Activated naive CD4-positive, alpha-beta T cell treated with anti-CD3 and anti-CD28 coated beads for 36 hours (primary cell): ENCODE measurements at places on chromosomes 7 and 10. TPM values are rescaled to one million over a fixed set of nuclear protein-coding genes. Genes with fewer than 3 reads are reported as not detected.

The SLC26A3 gene
- total RNA-seq: not detected

- no peaks in the 10 kb centered on the region for H3K27me3 ChIP-seq
- no peaks in the 10 kb centered on the region for H3K4me1 ChIP-seq
- no peak overlapping the region for H3K4me3 ChIP-seq
- no peak overlapping the region for H3K27ac ChIP-seq
- H3K36me3 ChIP-seq: no peaks in the 10 kb centered on the region
Measured at GRCh38 chr7:118759921-118760320, 535.4 kb downstream of the ANKRD7 start.

The RAPGEF5 gene
- total RNA-seq: 0.40 TPM

The MMD2 gene
- not detected for total RNA-seq

GRCh38 chr10:112981553-112981952 lies 31.5 kb downstream of the TCF7L2 start:
- peaks cover 24% of the 10 kb centered on the region for H3K4me1 ChIP-seq
- H3K27ac ChIP-seq: no peak overlapping the region
- H3K4me3 ChIP-seq: no peak overlapping the region
- H3K36me3 ChIP-seq: no peaks in the 10 kb centered on the region
- peak; percentile 73 for DNase-seq

GRCh38 chr10:35640951-35641675 lies 983 bp downstream of the FZD8 start:
- H3K27me3 ChIP-seq: peaks cover 50% of the 10 kb centered on the region
- H3K4me3 ChIP-seq: peak overlapping the region; percentile 72
- H3K36me3 ChIP-seq: no peaks in the 10 kb centered on the region

GRCh38 chr7:12582362-12582761 lies 11.8 kb downstream of the SCIN start:
- H3K27me3 ChIP-seq: peaks cover 24% of the 10 kb centered on the region
- H3K36me3 ChIP-seq: no peaks in the 10 kb centered on the region
- no peak overlapping the region for H3K4me3 ChIP-seq
- no peaks in the 10 kb centered on the region for H3K4me1 ChIP-seq

GRCh38 chr7:99005776-99006175 lies 127.4 kb downstream of the TRRAP start:
- no peaks in the 10 kb centered on the region for H3K27me3 ChIP-seq
- H3K4me1 ChIP-seq: no peaks in the 10 kb centered on the region
- peaks cover 40% of the 10 kb centered on the region for H3K36me3 ChIP-seq
- H3K27ac ChIP-seq: no peak overlapping the region
- no peak for DNase-seq

- H3K36me3 ChIP-seq: no peaks in the 10 kb centered on the region
- no peaks in the 10 kb centered on the region for H3K27me3 ChIP-seq
- H3K27ac ChIP-seq: no peak overlapping the region
- H3K4me3 ChIP-seq: no peak overlapping the region
Measured at GRCh38 chr7:26321435-26321834, 29.8 kb downstream of the SNX10 start.

DNA sequence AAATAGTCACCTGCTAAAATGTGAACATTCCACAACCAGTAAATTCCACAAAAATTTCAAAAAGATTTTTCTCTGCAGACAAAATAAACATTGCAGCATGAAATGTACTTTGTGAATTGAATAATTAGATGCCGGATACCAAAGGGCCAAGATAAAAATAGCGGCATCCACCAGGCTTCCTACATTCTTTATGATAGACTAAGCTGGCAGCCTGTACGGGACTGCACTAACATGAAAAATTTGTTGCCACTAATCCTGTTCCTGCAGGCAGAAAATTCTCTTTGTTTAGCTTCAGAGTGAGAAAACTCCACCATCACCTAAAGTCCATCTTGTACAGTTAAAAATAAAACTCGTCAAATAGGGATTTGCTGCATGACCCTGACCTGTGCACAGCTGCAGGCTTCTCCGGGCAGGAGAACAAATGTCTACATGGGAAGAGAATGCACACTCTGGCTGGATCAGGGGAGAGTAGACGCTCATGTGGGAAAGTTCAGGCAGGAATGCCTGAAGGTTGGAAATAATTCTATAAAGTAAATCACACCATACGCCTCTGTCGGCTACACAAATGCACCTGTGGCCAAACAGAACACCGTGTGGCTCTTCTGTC lies 15.6 kb upstream of the ADO start:
- no peak overlapping the region for H3K27ac ChIP-seq
- H3K4me3 ChIP-seq: no peak overlapping the region
- DNase-seq: no peak
- H3K4me1 ChIP-seq: no peaks in the 10 kb centered on the region
- peaks cover 9% of the 10 kb centered on the region for H3K36me3 ChIP-seq

DNA sequence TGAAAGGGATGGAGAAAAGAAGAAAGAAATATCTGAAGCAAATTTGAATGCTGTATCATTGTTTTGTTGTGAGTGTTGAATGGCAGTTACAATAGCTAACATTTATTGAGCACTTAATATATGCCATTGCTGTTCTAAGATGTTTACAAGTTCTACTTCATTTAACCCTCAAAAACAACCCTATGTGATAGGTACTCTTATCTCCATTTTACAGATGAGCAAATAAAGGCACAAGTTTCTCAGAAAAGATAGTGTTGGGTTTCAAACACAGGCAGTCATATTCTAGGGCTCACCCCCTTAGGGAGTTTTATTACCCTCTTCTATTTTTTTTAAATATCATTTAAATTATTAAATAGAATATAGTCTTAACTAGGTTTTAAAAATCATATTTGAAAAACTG lies 8.3 kb upstream of the ELAPOR2 start:
- no peak overlapping the region for H3K4me3 ChIP-seq
- H3K36me3 ChIP-seq: no peaks in the 10 kb centered on the region
- no peak for DNase-seq

The MYPN gene
- not detected for total RNA-seq

The CFAP58 gene
- total RNA-seq: 0.86 TPM

DNA sequence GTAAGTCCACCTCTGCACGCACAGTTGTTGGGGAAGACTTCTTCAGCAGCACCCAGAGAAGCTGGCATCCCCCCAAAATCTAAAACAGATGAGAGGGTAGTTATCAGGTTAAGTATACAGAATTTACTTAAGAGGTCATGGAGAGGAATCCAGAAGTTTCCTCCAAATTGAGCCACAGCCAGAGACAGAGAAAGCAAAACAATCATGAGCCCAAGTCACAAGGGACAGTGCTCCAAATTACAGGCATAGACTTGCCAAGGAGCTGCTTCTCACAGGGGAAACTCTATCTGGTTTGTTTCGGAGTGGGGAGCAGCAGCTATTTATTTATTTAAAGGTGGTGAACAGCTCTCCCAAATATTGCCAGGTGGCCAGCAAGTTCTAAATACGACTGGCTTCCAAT lies 308.4 kb downstream of the SKIDA1 start:
- H3K36me3 ChIP-seq: no peaks in the 10 kb centered on the region
- no peak overlapping the region for H3K4me3 ChIP-seq
- H3K4me1 ChIP-seq: no peaks in the 10 kb centered on the region
- no peak for DNase-seq

GRCh38 chr10:16929069-16929468 lies 111.8 kb upstream of the RSU1 start:
- DNase-seq: no peak
- no peaks in the 10 kb centered on the region for H3K27me3 ChIP-seq
- no peak overlapping the region for H3K4me3 ChIP-seq
- H3K4me1 ChIP-seq: no peaks in the 10 kb centered on the region

- DNase-seq: peak; percentile 42
- H3K27ac ChIP-seq: peak overlapping the region; percentile 90
- H3K4me1 ChIP-seq: peaks cover 90% of the 10 kb centered on the region
- H3K4me3 ChIP-seq: peak overlapping the region; percentile 71
- H3K27me3 ChIP-seq: no peaks in the 10 kb centered on the region
- H3K36me3 ChIP-seq: peaks cover 14% of the 10 kb centered on the region
Measured at GRCh38 chr10:22649994-22650393, 64.4 kb downstream of the PIP4K2A start.

DNA sequence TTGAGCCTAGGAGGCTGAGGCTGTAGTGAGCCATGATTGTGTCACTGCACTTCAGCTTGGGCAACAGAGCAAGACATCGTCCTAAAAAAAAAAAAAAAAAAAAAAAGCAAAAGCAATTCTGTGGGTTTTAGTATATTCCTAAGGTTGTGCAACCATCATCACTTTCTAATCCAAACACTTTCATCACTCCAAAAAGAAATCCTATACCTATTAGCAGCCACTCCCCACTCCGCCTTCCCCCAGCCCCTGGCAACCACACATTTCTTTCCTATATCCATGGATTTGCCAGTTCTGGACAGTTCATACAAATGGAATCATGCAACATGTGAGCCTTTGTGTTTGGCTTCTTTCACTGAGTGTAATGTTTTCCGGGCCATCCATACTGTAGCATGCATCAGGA lies 20.4 kb downstream of the ZAN start:
- peaks cover 4% of the 10 kb centered on the region for H3K27me3 ChIP-seq
- no peak overlapping the region for H3K27ac ChIP-seq
- H3K4me3 ChIP-seq: no peak overlapping the region
- no peaks in the 10 kb centered on the region for H3K4me1 ChIP-seq

The SFTPA1 gene
- total RNA-seq: not detected

The LLCFC1 gene
- not detected for total RNA-seq

DNA sequence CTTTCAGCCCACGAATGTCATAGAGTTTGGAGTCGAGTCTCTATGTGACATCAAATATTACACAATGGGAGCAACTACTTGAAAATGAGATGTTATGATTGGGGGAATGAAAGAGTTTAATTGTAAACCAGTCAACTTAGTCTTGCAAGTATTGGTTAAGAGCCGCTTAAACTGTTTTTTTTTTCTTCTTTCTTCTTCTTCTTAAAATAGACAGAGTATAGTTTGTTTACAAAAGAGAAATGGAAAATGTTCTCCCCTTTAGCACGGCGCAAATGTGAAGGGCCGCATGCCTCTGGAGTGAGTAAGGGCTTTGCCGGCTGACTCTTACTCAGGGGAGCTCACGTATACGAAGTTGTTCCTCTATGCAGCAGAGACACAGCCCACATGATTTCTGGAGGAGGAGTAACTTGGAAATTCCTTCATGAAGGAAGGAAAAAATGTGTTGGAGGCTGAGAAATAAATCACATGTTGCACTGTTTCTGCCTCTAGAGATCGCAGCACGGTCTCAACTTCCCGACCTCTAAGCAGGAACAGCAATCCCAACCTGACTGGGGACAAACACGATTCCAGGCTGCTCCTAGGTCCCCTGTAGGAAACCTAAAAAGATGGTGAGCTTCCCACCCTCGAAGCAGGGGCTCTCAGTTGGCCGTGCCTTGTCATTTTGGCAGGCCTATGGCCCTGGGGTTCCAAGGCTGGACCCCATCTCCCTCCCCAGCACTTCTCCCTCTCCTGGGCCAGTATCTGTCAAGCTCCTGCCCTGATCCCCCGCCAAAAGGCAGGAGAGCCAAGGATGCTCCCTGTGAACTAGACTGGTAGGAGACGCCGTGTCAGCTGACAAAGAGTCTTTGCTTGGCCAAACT lies 44.8 kb downstream of the MYOF start:
- no peaks in the 10 kb centered on the region for H3K4me1 ChIP-seq
- no peak for DNase-seq
- H3K36me3 ChIP-seq: no peaks in the 10 kb centered on the region

DNA sequence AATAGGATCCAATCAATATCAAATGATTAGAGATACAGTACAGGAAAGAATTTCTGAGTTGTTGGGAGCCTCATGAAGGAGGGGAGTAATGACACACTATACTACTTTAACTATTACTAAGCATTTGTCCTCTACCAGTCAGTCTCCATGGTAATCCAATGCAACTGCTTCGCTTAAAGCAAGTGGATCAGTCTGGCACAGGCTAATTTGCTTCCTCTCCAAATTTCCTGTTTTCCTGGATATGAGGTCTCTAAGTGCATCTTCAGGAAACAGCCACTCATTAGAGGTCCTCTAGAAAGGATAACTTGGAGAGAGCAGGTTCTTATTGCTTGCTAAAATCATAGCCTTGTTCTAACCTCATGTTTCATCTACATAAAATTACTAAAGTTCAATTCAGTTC lies 8.4 kb upstream of the SEPTIN7 start:
- no peak overlapping the region for H3K4me3 ChIP-seq
- no peaks in the 10 kb centered on the region for H3K27me3 ChIP-seq
- H3K27ac ChIP-seq: no peak overlapping the region
- H3K36me3 ChIP-seq: no peaks in the 10 kb centered on the region
- no peak for DNase-seq

The STEAP4 gene
- total RNA-seq: not detected

- no peaks in the 10 kb centered on the region for H3K4me1 ChIP-seq
- no peak for DNase-seq
- H3K36me3 ChIP-seq: no peaks in the 10 kb centered on the region
- H3K27me3 ChIP-seq: peaks cover 2% of the 10 kb centered on the region
- no peak overlapping the region for H3K27ac ChIP-seq
Measured at GRCh38 chr7:24026351-24026750, 257.6 kb upstream of the NPY start.

The RAMP3 gene
- total RNA-seq: not detected

The DKK1 gene
- total RNA-seq: not detected

DNA sequence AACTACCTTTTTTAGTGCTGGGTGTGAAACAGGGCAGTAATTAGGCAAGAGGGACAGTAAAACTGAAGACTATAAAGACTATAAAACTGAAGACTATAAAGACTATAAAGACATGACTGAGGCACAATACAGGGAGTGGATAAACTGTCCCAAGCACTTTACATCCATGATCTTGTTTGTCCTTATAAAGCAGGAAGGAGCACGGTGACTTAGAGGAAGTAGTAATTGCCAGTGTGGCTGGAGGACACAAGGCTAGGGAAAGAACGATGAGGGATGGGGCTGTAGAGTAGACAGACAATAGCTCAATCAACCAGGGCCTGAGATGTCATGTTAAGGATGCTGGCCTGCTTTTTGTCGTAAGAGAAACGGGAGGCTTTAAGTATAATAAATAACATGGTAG lies 26.0 kb downstream of the DNAJC12 start:
- no peak for DNase-seq
- no peaks in the 10 kb centered on the region for H3K36me3 ChIP-seq
- peaks cover 10% of the 10 kb centered on the region for H3K27me3 ChIP-seq
- no peak overlapping the region for H3K4me3 ChIP-seq
- peak overlapping the region; percentile 19 for H3K27ac ChIP-seq

- H3K27ac ChIP-seq: no peak overlapping the region
- no peaks in the 10 kb centered on the region for H3K36me3 ChIP-seq
- no peaks in the 10 kb centered on the region for H3K4me1 ChIP-seq
- no peak for DNase-seq
Measured at GRCh38 chr7:94434042-94434441, 39.3 kb downstream of the COL1A2 start.

DNA sequence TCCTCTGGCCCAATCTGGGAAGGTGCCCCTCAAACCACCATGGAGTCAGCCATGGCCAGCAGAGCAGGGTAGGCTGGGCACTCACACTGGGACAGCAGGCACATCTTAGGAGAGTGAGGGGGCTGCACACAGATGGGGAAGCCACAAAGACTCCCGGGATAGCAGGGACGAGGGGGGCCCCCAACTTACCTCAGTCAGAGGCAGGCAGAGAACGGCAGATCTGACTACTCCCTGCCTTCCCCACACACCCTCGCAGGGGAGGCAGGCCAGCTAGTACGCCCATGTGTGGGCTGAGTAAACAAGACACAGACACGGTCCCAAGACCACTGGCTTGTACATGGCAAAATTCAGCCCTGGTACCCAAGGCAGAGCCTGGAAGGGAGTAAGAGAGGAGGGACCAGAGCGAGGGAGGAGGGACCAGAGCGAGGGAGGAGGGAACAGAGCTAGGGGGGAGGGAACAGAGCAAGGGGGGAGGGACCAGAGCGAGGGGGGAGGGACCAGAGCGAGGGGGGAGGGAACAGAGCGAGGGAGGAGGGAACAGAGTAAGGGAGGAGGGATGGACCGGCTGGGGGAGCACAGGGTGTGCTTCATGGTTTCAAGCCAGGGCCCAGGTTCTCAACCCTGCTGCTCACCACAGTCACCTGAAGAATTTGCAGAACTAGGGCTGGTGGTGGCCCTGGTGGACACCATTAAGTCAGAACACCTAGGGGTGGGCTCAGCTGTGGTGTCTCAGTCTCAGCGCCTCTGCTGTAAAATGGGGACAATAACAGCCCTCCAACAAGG lies 73.8 kb downstream of the RGS10 start:
- no peak overlapping the region for H3K4me3 ChIP-seq
- no peaks in the 10 kb centered on the region for H3K27me3 ChIP-seq
- no peak for DNase-seq
- peaks cover 4% of the 10 kb centered on the region for H3K4me1 ChIP-seq
